H54 (cell line): ENCODE measurements at places on chromosomes 7 and 10.

- DNase-seq = peak; percentile 96
Measured at GRCh38 chr10:98414932-98415730, at the start of gene PYROXD2. PYROXD2 (minus strand) TSS chr10:98415182; CDS start chr10:98415135, 47 bp downstream.

- no peak for DNase-seq
Measured at GRCh38 chr7:142355328-142355727, 97.5 kb upstream of the PRSS58 start.

DNA sequence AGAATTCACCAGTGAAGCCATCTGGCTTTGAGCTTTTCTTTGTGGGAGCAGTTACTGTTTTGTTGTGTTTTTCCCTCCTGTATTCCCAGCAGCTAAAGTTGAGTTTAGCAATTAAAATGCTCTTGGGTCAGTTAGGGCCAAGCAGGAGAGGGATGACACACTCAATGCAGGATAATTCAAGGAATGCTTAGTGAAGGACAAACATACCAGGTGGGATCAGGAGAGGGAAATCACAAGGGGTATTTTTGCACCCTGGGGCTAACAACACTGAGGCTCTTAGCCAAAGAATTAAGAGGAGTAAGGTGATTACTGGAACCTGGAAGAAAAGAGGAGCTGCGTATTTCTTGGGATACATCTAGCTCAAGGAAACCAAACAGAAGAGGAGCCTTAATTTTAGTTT lies 82.4 kb upstream of the KCND2 start:
- no peak for DNase-seq

GRCh38 chr10:116536810-116537209 lies 8.9 kb upstream of the PNLIP start:
- DNase-seq = no peak

- no peak for DNase-seq
Measured at GRCh38 chr7:2978408-2978807, 65.3 kb downstream of the CARD11 start.

GRCh38 chr10:86106616-86107015 lies 260.0 kb downstream of the GRID1 start:
- no peak for DNase-seq
